ENCODE measurements at places on chromosomes 2 and 18. TPM values are rescaled to one million over a fixed set of nuclear protein-coding genes. Genes with fewer than 3 reads are reported as not detected.

- DNase-seq: no peak
Measured at GRCh38 chr2:234676783-234677450, 180.0 kb upstream of the ARL4C start.

- peak; percentile 59 for DNase-seq
Measured at GRCh38 chr2:16756831-16757644, 91.4 kb upstream of the CYRIA start.

DNA sequence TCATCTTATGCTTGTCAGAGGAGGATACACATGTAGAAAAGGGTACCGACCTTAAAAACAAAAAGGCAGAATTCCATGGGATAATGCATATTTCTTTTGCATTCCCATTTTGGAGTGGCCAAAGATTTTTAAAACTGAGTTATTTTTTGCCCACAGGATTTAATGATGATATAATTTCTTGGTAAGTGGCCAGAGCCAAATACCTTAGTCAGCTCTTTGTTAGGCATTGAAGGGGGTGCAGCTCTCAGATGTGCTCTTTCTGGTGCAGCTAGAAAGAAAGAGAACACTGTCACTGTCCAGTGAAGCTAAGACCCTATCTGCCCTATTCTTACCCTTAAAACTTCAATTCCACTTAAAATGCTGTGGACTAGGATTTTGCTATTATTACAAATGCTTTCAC, 10.8 kb downstream of the COQ10B start:
- DNase-seq: no peak

The SCLY gene
- polyA plus RNA-seq: 111 TPM

- DNase-seq: no peak
Measured at GRCh38 chr2:168971261-168971660, 59.9 kb downstream of the ABCB11 start.
